ENCODE measurements at places on chromosomes 5 and 9.

GRCh38 chr9:107068581-107068980 is 205.6 kb downstream of the ZNF462 start:
- no peak for DNase-seq

GRCh38 chr9:34642679-34643078 is 3.8 kb upstream of the GALT start:
- DNase-seq, result no peak

- DNase-seq, result no peak
Observed at GRCh38 chr9:89436963-89437625, 60.8 kb downstream of the SEMA4D start.

GRCh38 chr5:19608444-19609002 is 379.5 kb downstream of the CDH18 start:
- DNase-seq, result no peak

DNA sequence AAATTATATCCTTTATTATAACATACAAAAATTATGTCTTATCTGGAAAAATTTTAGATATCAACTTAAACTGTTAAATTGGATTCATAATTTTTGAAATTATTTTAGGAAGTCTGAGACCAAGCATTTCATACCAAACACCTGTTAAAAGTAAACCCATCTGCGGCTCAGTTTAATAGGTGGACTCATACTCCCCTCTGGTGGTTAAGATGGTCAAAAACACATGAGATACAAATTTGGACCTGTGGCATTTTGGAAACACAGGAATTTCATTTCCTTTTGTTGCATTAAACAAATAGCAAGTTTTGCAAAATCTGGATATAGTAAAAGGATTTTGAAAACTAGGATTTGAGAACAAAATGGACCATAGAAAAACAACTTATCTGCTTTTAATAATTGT is 53.7 kb downstream of the RGMB start:
- no peak for DNase-seq

- DNase-seq, result no peak
Observed at GRCh38 chr5:72508241-72509170, 1.3 kb upstream of the ZNF366 start.

DNA sequence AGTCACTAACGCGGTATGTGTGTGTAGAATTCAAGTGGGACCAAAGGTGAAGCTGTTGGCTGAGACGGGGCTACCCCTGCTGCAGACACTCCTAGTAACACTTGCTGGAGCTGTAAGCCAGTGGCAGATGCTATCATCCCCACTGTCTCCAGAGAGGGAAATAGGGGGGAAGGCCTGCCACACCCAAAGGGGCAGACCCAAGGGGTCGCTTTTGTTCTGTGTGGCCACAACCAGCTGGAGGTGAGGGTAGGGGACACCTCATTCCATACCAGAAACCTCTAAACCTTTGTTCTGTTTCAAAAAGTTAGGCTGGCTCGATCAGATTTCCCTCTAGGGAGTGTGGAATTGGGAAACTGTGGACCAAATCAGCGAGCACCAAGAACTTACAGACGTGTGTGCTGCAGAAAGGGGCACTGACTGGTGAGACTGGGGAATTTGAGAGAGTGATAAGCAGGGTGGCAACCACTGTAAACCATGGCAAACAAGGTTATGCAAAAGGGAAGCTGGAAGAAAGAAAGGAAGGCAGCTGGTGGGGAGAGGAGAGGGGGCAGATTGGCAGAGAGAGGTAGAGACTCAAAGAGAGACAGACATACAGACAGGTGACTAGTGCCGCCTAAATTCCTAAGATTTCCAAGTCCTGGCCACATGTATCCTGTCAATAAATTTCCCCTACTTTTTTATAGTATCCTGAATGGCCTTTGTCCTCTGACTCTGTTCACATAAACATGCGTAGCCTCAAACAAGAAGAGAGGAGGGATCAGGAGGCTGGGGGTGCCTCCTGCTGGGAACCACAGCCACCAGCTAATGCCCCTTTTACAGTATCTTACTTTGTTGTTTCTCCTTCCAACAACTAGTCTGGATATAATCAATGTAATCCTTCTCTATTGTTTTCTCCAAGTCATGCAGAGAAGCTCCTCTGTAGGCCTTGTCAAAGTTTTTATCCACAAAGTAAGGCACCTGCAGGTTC is 15.6 kb upstream of the SPATA24 start:
- no peak for DNase-seq

DNA sequence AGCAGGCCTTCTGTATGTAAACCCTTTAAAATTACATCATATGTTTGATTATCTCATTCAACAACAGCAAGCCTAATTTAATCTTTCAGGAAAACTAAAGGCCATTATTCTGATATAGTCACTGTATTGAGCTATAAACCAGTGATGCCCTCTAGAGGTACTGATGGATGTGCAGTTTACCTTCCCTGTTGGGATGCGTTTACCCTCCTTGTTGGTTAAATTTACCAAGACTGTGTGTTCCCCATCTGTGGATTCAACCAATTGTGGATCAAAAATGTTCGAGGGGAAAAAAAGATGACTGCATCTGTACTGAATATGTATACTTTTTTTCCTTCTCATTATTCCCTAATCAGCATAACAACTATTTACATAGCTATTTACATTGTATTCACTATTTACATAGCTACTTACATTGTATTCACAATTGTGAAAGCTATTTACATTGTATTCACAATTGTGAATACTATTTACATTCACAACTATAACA is 3.7 kb upstream of the BAAT start:
- no peak for DNase-seq

GRCh38 chr9:19828576-19829109 is 39.8 kb upstream of the SLC24A2 start:
- DNase-seq, result no peak

- no peak for DNase-seq
Observed at GRCh38 chr5:124132843-124133242, 613.6 kb downstream of the ZNF608 start.

GRCh38 chr9:86407022-86407421 is 52.8 kb upstream of the TUT7 start:
- no peak for DNase-seq

GRCh38 chr5:54093861-54094260 is 216.5 kb downstream of the ARL15 start:
- no peak for DNase-seq

DNA sequence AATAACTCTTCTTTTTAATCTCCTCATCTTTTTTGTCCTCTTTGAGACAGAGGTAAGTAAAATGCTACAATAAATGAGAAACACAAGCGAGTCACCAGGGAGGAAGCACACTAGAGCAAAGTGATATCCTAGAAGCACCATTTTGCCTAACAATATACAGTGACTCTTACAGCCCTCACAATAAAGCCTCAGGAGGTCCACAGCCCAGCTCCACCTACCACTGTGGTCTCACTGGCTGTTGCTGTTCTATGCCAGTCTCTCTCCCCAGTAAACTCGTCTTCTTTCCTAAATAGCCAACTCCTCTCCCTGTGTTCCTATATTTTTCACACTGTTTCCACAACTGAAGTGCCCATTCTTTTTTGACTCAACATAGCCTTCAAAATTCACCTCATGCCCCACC is 44.3 kb downstream of the TNFSF15 start:
- DNase-seq, result no peak

DNA sequence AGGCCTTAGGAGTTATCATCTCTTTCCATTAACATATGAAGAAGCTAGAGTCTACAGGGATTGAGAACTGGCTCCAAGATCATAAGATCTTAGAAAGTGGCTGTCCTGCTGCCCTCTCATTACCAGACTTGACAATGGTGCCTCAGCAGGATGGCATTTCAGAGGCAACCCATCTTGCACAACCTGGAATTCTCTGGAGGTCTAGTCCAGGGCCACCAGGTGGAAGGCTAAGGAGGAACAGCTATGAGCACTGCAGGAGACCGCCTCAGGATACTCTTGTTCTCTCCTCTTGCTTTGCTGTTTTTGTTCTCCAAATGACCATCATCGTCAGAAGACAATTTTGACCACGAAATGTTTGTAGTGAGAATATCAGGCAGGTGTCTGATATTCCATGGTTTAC is 322.6 kb downstream of the FBXL17 start:
- DNase-seq, result no peak

GRCh38 chr5:2913281-2913680 is 161.8 kb upstream of the IRX2 start:
- DNase-seq, result no peak

- no peak for DNase-seq
Observed at GRCh38 chr5:55620766-55621160, 86.0 kb upstream of the PLPP1 start.

- DNase-seq, result no peak
Observed at GRCh38 chr9:87548159-87548558, 50.5 kb downstream of the DAPK1 start.

DNA sequence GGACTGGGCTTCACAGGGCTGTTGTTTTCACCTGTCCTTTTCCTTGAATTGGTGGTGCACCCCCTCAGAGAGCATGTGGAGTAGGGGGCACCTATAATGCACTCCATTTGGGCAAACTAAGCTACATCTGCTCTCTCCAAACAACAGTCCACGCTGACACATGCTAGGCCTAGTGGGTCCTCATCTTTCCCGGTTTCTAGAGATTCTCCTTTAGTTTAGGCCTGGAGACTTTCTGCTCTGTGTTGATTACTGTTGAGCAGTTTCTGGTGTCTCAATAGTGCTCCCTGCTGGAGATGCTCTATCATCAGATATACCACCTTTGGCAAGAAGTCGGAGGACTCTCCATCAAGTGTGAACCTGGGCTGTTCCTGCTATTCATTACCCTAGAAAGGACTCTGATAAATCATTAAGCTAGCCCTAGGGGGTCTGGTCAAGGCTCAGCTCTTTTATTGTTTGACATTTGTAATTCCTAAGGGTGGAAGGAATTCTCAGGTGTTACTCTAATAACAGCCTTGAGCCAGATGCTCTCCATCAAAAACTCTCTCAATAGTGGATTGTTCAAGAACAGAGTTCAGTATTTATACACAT is 64.0 kb upstream of the FYB1 start:
- DNase-seq, result peak; percentile 22

- no peak for DNase-seq
Observed at GRCh38 chr9:115016344-115016743, 86.0 kb upstream of the TNFSF8 start.

DNA sequence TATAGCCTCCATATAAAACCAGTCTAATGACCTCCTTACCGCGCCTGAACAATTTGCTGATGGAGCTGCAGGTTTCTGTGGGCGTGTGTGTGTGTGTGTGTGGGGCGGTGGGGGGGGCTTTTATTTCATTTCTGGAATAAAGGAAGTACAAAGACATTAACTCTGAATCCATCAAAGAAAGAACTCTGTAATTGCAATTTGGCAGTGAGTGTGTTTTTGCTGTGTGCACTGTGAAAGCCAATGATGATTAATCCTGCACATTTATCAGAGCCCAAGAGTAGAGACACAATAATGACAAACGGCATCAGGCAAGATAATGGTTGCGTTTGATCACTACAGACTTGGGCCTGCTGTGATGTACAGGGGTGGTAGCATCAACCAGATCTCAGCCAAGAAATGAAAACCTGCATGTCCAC is 29.3 kb upstream of the NDFIP1 start:
- no peak for DNase-seq

- no peak for DNase-seq
Observed at GRCh38 chr9:12740845-12741244, 34.0 kb upstream of the LURAP1L start.

DNA sequence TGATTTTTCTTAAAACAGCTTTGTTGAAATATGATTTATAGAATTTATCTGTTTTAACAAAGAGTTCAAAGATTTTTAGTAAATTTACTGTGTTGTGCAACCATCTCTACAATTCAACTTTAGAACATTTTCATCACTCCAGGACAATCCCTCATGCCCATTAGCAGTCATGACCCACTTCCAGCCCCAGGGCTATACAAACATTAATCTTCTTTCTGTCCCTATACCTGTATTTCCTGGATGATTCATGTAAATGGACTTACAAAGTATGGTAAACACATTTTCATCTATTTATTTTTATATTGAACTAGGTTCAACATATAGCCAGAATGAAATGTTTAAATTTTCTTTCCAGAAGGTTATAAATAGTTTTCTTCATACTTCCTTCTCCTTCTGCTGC is 127.8 kb upstream of the CCDC180 start:
- no peak for DNase-seq

DNA sequence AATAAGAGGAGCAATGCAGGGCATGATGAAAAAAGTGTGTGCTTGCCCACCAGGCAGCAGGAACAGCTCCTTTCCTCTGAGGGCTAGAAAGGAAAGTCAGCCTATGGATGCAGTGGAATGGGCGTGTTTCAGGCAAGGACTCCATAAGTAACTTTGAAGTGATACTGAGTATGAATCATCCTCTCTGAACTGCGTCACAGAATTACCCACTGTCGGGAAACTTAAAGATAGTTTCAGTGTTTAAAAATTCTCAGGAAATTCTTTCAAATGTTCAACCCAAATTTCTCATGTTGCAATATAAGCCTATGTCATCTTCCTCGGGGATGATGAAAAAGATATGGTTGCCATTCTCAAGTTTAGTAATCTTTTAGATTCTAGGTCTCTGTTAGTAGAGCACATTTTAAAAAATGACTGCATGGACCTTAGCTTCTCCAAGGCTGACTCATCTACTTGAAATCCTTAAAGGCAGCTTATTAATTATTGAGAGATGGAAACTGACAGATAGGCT is 27.7 kb downstream of the PTCD2 start:
- no peak for DNase-seq

- no peak for DNase-seq
Observed at GRCh38 chr5:160969645-160970044, 117.6 kb upstream of the ATP10B start.

- DNase-seq, result no peak
Observed at GRCh38 chr5:16810208-16810854, 125.8 kb downstream of the MYO10 start.

DNA sequence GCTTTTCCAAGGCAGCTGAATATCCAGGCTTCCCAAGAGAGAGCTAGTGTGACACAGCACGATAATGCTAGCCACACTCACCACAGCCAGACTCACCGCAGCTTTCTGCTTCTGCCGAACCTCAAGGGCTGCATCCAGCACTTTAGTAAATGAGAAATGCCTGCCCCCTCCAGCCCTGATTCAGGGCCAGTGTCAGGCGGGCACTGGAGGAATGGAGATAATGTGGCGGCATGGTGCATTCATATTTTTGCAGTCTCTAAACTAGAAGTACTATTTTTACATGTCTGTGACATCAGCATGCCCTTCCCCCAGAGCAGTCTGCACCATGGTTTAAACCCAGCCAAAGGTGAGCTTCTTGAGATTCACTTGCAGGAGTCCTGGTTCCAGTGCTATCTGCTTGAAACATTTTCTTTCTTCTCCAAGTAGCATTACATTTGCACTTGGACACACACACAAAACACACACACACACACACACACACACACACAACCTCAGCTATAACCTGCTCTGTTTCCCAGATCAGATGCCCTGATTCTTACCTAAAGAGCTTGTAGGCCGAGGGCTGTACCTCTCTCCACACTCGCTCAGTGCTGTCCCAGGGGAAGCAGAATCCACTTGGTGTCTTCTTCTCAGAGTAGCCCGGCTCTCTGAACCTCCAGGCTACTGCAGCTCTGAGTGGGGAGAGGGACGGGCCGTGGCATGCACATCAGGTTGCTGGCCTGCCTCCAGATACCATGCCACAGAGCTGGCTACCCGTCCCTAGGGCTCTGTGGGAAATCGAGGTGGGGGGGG is at the start of gene FGF1:
Gene FGF1 (minus strand): TSS at position 673 of the 792 bp plus-strand sequence. CDS start 71,963 bp downstream, outside the sequence.
- no peak for DNase-seq
